ENCODE measurements at places on chromosomes 5 and 9.

DNA sequence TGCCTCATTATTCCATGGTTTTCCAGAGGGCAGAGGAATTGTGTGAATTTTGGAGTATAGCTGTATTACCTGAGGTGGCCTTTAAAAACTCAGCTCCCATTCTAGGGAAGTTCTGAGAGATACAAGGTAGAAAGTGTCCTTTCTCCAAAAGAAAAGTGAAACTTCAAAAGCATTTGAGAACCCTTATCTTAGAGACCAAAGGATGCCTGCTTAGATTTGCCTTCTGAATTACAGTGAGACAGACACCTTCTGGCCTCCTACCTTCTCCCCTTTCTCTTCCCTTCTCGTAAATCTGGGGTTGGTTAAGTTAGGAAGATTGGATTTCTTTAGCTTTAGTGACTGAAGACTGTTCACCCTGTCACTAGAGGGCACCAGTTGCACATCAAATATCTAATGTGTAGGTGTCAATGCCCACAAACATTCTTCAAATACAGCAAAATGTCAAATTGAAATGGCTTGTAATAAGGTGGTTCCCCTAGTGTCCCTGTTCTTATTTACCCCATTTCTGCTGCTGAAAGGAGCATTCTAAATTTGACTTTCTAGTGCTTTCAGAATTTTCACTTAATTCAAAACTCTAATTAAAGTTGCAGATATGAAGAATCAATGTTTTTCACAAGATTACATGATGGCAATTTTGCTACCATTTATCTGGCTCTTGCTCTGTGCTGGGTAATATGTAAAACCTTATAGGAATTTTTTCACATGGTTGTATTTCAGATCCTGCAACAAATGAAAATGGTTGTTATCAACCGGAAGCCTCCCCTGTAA is 46.7 kb downstream of the PRRC1 start:
- DNase-seq = no peak

- DNase-seq = no peak
Measured at GRCh38 chr9:76135902-76136301, 245.4 kb downstream of the PCSK5 start.

DNA sequence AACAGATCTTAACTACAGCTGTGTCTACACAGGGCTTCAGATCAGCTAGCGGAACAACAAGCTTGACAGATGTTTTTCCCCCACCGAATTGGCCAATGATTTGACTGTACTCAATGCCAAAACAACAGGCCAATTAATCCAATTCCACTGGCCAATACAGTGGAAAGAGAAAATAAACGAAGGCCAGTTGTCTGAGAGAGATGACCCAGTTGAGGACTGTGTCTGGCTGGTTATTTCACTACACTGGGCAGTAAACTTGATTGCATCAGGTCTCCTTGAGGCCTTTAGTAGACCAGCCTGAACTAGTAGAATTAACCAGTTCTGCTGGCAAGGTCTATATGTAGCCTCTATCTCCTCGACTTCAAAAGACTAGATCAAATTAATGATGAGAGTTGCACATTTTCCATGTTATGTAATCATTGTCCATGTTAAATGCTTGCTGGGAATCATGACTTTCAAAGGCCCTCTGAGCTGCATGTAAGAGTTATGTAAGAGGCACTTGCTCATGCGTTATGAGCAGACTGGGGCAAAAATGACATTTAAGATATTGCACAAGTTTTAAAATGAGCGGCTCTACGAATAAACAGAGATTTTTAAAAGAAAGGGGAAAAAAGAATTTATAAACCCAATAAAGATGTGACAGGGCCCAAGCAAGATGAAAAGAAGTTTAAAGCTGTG is 28.3 kb downstream of the SMIM23 start:
- no peak for DNase-seq

GRCh38 chr5:89878140-89879132 is 531.1 kb downstream of the CETN3 start:
- DNase-seq = no peak

- no peak for DNase-seq
Measured at GRCh38 chr5:1820381-1820780, 19.2 kb downstream of the NDUFS6 start.

DNA sequence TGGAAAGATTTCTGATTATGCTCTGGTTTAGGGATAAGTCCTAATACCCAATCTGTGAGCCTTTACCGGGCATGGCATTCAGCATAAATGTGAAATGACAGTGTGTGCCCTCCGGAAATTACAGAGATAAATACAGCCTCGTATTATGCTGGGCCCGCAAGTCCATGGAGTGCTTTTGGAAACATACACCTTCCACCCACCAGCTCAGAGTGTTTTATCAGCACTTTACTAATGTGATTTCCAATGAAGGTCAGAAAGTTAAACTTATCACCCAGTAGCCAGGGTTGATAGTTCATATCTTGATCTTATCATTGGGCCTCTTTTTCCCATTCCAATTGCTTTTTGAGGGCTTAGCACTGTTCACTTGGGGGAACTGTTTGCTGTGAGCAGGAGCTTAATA is 94.8 kb downstream of the SGCD start:
- DNase-seq = no peak

DNA sequence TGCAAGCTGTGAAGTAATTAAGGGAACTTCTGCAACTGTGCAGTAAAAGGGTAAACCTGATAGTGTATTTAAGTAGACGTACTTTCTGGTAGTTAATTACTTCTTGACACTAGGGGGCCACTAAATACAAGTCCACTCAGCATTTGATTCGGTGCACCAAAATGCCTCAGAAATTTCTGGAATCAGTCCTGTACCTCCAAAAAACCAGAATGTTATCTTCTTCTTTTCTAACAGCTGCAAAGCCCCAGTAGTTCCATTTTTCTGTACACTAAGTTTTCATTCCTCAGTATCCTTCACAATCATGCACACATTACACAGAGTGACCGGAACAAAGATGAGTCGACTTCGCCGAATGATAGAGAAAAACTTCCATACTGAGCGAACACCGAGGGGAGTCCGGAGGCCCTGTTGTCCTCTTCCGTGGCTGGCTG is 484 bp downstream of the GFM2 start:
- DNase-seq = no peak

DNA sequence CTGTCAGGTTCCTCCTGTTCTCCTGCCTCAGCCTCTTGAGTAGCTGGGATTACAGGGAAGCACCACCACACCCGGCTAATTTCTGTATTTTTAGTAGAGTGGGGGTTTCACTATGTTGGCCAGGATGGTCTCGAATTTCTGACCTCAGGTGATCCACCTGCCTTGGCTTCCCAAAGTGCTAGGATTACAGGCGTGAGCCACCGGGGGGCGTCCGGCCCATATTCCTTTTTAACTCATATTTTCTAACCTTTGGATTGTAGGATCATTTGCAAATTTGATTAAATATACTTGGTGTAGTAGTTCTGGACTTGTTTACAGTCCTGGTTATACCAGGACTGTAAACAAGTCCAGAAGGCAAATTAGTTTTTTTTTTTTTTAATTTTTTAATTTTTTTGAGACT is 4.3 kb downstream of the TCERG1 start:
- DNase-seq = no peak

GRCh38 chr5:123690821-123691220 is 178.8 kb downstream of the CSNK1G3 start:
- DNase-seq = no peak

- no peak for DNase-seq
Measured at GRCh38 chr5:124343451-124343867, 403.0 kb downstream of the ZNF608 start.

- DNase-seq = no peak
Measured at GRCh38 chr5:116038817-116039216, 6.5 kb downstream of the ARL14EPL start.

- DNase-seq = no peak
Measured at GRCh38 chr5:96093890-96094381, 132.3 kb upstream of the ELL2 start.

DNA sequence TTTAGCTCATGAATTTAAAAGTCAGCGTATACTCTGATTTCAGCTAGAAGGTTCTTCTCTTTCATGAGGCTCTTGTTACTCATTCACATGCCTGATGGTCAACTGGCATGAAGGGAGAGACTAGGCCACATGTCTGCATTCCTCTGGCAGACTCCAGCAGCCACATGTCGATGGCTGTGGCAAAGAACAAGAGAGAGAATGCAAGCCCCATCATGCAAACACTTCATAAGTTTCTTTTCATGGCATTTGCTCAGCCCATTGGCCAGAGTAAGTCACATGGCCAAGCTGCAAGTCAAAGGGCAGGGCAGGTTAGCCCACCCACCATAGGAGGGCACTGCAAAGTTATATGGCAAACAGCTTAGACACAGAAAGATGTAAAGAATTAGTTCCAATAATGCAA is 5.4 kb downstream of the KCNV2 start:
- no peak for DNase-seq

DNA sequence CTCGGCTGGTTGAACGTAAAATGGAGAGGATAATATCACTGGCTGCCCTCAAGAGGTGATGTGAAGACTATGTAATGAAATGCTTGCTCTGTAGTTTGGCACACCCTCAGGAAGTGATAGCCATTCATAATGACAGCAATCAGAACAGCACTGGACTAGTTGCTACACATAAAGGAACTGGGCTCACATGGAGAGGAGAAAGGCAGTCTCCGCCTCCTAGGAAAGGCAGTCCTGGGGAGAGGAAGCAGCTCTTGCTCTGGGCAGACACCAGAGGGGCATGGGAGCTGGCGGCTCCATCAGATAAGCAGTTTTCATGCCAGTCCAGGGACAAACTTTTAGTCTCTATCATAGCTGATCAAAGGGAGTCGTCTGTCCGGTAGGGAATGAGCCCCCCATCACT is 46.9 kb downstream of the ARHGEF37 start:
- DNase-seq = no peak

GRCh38 chr5:1100664-1101574 is 10.9 kb downstream of the SLC12A7 start:
- no peak for DNase-seq

- DNase-seq = no peak
Measured at GRCh38 chr5:64979531-64979930, 210.8 kb downstream of the CWC27 start.

GRCh38 chr5:110665184-110665726 is 61.2 kb downstream of the TMEM232 start:
- DNase-seq = no peak

DNA sequence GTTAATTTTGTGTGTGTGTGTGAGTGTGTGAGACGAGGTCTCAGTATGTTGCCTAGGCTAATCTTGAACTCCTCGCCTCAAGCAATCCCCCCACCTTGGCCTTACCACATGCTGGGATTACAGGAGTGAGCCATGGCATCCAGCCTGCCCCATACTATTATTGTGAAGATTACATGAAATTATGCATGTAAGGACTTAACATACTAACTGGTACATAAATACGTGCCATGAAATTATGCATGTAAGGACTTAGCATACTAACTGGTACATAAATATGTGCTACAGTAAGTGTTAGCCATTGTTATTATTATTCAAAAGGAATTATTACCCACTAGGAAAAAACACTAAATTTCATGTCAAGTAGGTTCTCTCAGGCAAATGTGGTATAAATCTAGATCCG is 16.2 kb downstream of the DMGDH start:
- no peak for DNase-seq

DNA sequence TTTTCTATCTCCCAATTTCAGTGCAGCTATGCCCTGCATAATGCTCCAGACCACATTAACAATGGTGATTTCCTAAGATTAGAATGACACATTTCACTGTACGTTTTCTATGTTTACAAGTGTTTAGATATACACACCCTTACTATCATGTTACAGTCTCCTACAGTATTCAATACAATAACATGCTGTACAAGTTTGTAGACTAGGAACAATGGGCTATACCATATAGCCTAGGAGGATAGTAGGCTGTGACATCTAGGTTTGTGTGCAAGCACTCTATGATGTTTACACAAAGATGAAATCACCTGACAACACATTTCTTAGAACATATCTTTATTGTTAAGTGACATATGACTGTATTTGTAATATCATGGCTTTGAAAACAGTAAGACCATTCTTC is 1435.6 kb upstream of the NUDT12 start:
- no peak for DNase-seq

GRCh38 chr5:122312591-122313406 is 762 bp downstream of the SNCAIP start:
- no peak for DNase-seq

GRCh38 chr5:57896576-57896975 is 414.0 kb upstream of the ACTBL2 start:
- no peak for DNase-seq

DNA sequence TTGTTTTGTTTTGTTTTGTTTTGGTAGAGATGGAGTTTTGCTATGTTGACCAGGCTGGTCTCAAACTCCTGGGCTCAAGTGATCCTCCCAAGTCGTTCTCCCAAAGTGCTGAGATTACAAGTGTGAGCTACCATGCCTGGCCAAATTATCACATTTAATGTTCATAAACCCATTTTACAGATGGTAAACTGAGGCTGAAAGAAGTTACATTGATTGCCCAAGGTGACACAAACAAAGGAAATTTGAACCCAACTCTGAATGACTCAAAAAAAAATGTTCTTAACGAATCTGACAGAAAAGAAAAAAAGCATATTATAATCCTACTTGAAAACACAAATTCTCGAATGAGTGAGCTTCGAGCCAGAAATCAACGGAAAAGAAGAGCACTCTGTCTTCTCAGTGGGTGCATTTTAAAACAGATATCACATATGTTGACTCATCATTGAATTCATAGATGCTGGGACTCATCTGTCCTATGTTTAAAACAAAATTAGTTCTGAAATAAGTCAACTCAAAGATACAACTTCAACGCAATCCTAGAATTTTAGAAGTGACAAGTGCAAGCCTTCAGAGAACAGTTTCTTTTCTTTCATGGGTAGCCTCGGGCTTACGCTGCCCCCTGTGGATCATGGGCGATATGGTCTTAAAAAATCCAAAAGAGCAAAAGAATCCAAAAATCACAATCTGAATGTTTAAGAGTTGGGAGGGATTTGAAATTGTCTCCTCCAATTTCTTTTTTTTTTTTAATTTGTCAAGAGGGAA is 28.4 kb downstream of the TIMD4 start:
- DNase-seq = peak; percentile 32

GRCh38 chr5:55427157-55427556 is 107.6 kb downstream of the PLPP1 start:
- no peak for DNase-seq

- no peak for DNase-seq
Measured at GRCh38 chr9:3200331-3200774, 325.4 kb downstream of the RFX3 start.

DNA sequence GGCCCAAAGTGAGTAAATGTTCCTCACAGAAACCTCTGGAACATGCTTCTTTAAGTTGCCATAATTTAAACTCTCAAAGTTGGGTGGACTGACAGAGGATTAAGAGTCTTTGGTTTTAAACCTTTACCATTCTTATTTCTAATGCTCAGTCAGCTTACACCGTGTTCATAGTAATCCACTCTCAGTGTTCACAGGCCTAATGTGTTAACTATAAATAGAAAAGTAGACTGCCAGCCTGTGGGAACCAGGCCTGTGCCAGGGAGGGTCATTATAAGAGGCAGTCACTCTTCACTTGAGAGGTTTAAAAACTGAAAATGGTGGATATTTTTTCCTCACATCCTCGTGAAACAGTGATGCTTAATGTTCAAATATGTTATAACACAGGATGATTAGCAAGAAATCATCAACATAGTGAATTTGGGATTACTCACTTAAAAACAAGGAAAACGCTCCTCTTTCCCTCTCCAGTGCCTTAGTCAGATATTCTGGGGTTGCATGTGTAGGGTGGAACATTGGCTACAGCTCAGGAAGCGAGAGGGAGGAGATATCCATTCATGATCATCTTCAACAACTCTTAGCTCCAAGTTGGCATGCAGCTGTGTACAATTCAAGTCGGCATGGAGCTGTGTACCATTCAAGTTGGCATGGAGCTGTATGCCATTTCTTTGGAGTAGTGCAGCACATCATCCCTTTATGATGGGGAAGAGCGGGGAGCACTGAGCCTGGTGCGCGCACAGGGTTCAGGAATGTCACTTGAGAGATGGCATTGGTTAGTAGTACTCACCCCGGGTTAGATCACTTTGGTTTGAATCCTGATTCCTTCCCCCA is 65.8 kb downstream of the KIAA1958 start:
- DNase-seq = no peak

Data from T-helper 1 cell (primary cell).